Activated CD4-positive, alpha-beta T cell treated with anti-CD3 and anti-CD28 coated beads, Interleukin-2, Interleukin-6, amounts not matched to agents 100 ng/mL and 50 ng/mL, durations not matched to agents 16 hours and 8 hours (primary cell): ENCODE measurements at places on chromosomes 16 and 17.

DNA sequence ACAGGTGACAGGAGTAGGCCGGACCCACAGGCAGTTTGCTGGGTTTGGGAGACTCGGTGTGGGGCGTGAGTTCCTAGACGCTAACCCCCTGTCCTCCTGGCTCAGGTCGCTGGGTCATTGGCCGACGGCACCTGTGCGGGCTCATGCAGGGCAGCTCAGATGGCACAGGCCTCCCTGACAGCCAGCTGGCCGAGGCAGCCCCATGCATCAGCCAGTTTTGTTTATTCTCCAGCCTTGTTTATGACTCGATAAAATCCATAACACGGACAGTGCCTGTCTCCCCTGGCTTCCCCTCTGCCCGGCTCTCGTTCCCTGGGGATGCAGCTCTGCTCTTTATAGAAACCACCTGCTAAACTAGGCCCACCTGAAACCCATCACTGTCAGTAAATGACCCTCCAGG lies 46.0 kb downstream of the SDK2 start:
- no peak for DNase-seq

DNA sequence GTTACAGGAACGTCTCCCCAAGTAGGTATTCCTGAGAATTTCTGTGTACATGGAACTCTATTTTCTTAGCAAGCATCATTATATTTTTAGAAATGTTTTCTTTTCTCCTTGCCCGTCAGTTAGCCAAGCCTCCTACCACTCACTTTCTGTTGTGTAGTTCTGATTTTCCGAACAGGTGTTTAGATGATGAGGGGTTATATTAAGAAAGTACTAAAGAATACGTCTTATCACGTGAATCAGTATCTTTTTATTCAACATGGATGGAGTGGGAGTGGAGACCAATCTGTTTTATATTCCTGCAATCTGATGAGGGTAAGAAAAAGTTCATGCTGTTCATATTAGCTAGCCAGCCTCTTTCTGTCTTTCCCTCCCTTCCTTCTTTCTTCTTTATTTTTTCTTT lies 29.4 kb downstream of the MSI2 start:
- DNase-seq: no peak

DNA sequence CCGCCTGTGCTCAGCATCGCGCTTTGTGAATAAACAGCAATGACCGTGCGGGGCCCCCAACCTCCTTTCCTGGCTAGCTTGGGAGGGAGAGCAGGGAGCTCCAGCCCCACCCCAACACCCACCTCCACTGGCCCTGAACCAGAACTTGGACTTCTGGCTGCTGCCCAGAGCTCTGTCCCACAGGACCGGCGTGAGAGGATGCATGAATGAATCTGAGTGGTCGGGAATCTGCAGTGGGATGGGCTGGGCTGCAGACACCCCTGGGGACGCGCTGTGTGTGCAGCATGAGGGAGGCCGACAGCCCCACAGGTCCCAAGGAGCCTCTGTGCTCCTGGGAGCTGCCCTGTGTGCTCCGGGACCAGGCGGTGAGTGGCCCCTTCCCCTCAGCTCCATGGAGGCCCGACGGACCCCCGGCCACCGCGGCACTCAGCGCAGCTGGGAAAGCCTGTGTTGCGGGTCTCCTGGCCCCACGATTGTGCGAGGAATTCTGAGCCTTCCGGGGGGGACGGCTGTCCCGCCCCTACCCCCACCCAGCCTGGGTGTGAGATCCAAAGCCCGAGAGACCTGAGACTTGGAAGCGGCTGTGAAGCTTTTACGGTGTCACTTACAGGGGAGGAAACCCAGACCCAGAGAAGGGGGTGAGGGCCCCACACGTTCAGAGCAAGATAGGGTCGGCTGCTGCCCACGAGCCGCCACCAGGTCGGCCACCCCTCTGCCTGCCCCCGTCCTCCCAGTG lies 5.4 kb downstream of the PIEZO1 start:
- no peak for DNase-seq

DNA sequence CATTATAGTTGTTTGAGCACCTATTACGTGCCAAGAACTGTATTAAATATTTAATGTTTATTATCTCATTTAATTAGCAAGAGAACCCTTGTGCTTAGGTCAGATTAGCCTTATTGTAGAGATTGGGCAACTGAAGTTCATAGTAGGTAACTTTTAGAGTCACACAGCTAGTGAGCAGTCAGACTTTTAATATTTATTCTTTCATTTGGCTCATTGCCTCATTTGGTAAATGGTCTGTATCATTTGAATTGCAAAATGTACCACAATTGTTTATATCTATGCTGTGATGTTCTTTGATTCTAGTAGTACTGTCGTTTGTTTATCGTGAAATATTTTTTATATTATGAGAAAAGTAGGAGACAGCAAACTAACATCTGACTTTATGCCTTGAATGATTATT lies 7.6 kb downstream of the CLTC start:
- DNase-seq: no peak
